Erythroblast (primary cell): ENCODE measurements at places on chromosomes 4 and X.

- peak; percentile 25 for DNase-seq
These were observed 120.3 kb upstream of the CTSO start for GRCh38 chr4:156073976-156074375.

DNA sequence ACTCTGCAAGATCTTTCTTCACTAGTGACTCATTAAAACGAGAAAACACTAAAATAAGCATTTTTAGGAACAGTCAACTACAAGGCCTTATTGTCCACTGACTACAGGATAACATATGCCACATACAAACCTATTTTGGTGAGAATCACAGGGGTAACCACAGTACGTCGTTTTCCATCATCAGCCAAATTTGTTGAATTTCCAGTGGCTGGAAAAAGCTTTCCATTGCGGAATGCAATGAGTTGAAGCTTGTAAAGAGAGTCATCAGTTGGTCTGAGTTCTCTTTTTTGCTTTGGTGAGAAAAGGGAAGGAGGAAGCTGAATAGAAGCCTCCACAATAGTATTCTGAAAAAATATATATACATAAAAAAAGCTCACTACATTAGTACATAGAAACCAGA is 102.4 kb downstream of the ADGRA3 start:
- DNase-seq: no peak

DNA sequence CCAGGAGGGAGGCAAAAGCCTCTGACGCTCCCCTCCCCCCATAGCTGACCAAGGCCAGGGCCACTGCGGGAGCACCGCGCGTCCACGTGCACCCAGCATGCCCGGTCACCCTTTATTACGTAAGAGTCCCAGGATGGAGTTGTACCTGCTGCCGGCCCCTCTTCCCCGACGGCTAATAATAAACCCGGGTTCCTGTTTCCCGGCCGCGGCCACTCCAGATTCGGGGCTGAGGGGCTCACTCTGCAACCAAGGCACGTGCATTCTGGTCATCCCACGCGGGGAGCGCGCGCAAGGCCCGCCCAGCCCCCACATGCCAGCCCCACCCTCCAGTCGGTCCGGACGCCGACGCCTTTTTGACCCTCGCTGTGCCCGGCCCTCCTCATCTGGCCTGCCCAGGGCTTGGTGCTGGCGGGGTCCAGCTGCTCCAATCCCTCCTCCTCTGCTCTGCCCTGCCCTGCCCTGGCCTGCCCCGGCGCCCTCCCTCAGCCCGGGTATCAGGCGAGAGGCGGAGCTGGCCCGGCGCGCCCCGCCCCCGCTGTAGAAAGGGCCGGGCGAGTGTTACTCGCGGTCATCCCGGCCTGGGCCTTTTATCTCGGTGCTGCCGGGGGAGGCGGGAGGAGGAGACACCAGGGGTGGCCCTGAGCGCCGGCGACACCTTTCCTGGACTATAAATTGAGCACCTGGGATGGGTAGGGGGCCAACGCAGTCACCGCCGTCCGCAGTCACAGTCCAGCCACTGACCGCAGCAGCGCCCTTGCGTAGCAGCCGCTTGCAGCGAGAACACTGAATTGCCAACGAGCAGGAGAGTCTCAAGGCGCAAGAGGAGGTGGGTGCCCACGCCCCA is 2.6 kb downstream of the MID1IP1 start:
- peak; percentile 93 for DNase-seq

- DNase-seq: no peak
These were observed 45.1 kb downstream of the SUPT20HL2 start for GRCh38 chrX:24268786-24269185.

DNA sequence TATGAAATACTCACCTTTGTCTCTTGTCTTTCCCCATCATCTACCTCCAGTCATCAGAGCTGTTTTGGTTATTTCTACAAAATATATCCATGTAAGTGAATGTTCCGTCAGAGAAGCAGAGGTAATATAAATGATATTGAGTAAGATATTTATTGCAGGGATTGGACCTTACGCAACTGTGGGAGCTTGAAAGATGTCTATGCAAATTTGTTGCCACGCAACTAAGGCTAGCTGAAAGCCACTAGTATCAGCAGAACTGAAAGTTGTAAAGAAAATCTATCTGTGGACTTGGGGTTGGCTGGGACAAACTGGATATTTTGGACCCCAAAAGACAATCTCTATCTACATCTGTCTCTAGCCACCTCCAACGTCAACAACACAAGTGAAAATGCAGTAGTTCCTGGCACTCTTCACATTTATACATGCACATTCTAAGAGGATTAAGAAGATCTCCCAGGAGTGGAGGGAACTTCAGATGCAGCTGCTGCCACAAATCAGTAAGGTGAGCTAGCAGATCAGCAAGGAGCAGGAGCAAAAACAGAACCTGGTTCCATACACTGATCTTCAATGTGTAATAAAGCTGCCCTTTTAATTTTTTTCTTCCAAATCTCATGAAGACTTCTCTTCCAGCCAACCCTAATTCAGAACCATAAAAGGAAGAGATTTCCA is 8.5 kb upstream of the CCSER1 start:
- no peak for DNase-seq

GRCh38 chrX:118346258-118347094 is 570 bp downstream of the WDR44 start:
- peak; percentile 79 for DNase-seq

GRCh38 chr4:123480706-123481418 is 84.3 kb downstream of the SPRY1 start:
- peak; percentile 11 for DNase-seq

GRCh38 chr4:41646862-41647261 is 101.7 kb downstream of the PHOX2B start:
- no peak for DNase-seq

- peak; percentile 30 for DNase-seq
These were observed 10.3 kb downstream of the PHKA2 start for GRCh38 chrX:18973527-18974192.

GRCh38 chr4:128385683-128386304 is 98.2 kb upstream of the PGRMC2 start:
- peak; percentile 46 for DNase-seq

- DNase-seq: peak; percentile 76
These were observed 28.0 kb downstream of the TACC3 start for GRCh38 chr4:1749370-1749769.

DNA sequence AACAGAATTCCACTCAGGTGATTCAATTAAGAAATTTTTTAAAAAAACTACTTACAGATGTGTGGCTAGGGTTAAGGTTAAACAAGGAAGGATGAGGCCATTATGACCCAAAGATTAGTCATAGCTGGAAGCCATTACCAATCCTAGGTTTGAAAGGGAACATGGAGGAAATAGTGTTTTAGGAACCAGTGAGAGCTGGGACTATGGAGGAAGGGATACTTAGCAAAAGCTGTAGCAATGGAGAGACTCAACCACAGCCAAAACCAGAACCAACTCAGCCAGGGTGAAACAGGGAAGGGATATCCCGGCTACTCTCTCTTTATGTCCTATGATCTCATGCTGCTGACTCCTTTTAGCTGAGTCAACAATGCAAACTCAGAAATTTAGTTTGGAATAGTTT is 148.6 kb upstream of the CNKSR2 start:
- DNase-seq: no peak

DNA sequence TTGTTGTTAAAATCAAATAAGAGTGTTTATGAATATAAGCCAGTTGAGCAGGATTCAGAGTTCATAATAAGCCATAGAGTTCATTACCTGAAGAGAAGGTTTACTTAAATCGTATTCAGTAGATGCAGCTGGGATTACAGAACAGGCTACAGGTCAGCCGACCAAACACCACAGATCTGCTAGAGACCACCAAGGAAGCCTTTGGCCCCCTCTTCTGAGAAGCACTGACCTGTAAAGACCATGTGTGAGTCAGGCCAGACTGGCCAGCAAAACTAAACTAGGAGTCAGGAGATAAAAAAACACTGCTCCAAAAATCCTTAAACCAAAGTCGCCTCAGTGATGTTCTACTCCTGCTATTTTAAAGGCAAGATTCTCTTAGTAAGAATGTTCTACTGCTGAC is 1125.5 kb downstream of the FAT4 start:
- no peak for DNase-seq

GRCh38 chr4:158080354-158080753 is 92.5 kb downstream of the GASK1B start:
- no peak for DNase-seq

DNA sequence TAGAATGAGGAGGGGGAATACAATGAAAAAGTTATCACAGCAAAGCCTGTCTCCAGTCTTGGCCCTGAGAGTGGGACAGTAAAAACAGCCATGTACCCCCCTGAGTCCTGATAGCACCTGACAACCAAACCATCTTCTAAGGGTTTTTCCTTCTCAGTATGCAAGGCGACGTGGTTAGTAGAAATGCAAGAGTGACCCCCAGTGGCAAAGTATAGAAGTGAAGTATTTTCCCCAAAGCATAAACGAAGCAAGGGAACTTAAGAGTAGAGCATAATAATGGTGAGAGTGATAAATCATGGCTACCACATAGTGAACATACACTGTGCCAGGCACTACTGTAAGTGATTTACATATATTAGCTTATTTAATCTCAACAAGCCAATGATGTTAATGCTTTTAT is 52.8 kb downstream of the FAM47C start:
- DNase-seq: peak; percentile 15

- DNase-seq: no peak
These were observed 1.4 kb downstream of the PDZD4 start for GRCh38 chrX:153828723-153829548.

DNA sequence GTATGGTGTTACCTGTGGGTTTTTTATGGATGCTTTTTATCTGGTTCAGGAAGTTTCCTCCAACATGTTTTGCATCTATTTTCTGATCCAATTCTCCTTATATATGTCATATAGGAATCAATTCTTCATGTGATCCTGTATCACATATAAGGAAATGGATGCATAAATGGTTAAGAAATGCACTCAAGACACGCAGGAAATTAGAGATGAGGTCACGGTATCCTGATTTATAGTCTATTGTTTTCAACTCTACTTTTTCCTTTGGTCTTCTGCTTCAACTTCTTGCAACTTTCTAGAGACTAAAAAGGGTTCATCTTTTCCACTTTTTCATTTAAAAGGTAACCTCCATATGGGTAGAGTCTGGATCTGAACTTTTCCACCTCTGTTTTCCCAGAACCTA is 33.6 kb upstream of the IL13RA1 start:
- no peak for DNase-seq

DNA sequence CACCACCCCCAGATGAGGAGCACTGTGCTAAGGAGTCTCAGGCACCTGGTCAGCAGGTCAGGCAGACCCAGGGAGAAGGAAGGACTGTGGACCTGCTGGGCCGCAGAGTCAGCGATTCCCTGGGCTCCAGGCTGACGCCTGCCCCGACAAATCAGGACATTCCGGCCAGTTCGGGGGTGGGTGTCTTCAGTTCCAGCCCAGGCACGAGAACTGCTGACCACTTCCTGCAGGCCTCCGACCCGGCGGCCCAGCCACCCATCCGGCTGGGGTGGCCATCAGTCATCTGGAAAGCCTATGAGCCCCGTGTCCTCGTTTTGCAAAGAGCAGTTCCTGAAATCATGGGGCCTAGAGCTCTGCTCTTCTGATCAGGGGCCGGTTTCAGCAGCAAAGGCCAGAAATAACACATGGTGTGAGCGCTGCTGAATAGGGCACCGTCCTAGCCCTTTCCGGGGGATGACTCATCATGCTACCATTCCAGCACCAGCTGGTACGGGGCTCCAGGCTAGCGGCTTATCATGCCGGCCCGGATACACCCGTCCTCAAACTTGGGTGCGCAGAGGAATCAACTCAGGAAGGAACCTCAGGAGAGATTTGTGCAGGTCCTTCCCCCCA is 7.8 kb upstream of the SH3TC1 start:
- no peak for DNase-seq

- no peak for DNase-seq
These were observed 8.9 kb upstream of the NAP1L5 start for GRCh38 chr4:88706574-88706973.

DNA sequence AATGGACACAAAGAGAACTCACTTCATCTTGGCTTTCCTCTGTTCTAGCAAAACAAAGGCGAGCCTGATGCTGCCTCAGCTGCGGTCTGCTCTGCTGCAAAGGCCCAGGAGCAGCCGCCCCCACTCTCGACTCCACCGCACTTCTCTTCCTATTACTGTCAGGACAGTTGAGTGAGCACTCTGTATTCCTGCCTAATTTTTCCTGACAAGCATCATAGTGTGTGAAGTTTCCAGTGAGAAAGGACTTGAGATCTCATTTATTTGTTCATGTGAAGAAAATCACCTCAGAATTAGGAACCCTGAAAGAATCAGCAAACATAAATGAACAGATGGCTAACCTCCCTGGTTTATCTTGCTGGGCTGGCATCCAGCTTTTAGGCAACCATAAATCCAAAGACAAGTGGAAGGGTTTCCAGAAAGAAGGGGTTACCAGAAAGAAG is 15.6 kb downstream of the SCARB2 start:
- DNase-seq: peak; percentile 40

DNA sequence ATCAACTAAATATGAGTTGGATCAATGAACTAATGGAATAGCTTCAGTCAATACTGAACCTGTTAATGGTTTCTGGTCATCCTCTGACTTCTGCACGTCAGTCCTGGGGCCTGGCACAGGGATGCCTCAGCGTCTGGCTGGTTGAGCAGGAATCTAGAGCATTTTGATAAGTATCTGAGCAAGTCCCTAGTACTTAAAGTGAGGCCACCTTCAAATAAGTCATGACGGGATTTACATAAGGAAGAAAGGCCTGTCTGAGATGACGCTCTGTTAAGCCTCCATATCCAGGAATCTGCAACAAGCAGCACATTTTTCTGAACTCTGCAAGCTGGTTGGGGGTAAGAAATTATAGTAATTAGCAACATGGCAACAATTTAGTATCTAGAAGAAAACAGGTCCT is 83.2 kb upstream of the TBC1D9 start:
- DNase-seq: no peak

- no peak for DNase-seq
These were observed 186.3 kb downstream of the C4orf33 start for GRCh38 chr4:129282293-129282692.

GRCh38 chrX:11446336-11446735 is 153.1 kb downstream of the AMELX start:
- no peak for DNase-seq

DNA sequence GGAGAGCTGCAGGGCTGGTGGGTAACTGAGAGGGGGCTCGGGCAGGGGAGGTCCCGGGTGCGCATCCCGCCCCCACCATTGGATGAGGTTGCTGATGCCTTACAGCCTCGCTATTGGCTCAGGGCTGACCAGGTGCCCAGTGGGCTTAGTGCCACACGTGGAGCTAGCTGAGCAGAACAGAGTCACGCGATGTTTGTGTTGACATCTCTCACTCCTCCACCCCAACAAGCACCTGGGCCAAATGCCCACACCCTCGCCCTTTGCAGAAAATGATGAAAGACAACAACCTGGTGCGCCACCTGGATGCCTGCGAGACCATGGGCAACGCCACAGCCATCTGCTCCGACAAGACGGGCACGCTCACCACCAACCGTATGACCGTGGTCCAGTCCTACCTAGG is 31.8 kb downstream of the ATP2B3 start:
- DNase-seq: no peak

DNA sequence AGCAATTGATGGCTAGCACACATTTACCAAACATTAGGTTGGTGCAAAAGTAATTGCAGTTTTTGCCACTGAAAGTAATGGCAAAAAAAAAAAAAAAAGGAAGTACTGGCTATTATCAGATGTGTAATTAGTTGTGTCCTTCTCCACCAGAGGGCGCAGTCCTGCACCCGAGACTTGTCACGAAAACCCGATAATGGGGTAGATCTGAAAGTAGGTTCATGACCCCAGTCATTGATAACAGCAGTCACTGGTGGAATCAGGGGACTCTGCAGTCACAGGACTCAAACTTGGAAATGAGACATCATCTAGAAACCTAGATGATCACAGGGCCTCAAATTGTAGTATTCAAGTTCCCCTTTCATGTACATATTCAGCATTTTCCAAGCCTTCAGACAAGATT is 13.1 kb upstream of the ACOT9 start:
- peak; percentile 88 for DNase-seq
